Psoas muscle (tissue), 8 donors: ENCODE measurements at places on chromosomes 16 and 17.

- no peak for DNase-seq
These were observed 388 bp downstream of the OXLD1 start for GRCh38 chr17:81666092-81666341.

DNA sequence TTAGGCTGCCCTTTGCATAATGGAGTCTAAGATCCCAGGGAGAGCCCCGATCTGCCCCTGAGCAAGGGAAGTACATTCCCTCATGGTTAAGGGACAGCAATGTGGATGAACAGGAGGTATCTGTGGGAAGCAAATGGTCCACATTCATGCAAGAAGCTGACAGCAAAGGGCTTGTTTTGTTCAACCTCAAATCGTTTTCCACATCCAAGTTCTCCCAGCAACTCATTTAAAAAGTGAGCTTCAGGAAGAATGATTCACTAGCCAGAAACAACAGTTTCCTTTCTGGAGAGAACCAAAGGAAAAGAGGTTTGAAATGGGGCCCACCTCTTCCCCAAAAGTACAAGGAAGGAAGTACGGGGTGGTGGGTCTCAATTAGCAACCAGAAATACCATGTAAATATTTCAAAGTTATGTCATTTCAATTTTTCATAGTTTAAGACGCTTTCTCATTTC lies 9.4 kb downstream of the HSPB9 start:
- DNase-seq: no peak

GRCh38 chr16:85077576-85078125 lies 34.6 kb downstream of the CIBAR2 start:
- no peak for DNase-seq

- no peak for DNase-seq
These were observed 7.7 kb upstream of the CIBAR2 start for GRCh38 chr16:85120006-85120340.

DNA sequence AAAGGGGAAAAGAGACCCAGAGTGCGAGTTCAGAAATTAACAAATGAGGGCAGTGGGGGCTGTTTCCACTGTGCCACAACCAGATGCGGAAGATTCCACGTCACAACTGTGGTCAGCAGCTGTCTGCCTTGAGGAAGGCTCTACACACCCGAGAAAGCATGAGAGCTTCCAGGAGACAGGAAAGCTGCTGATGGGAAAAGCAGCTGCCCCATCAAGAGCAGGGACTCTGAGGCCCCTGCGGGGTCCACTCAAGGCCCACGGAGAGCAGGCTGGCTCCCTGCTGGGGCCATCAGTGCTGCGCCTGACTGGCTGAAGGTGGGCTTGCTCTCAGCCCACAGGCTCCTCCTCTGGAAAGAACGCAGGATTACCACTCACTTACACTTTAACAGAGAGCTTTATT lies 14.8 kb upstream of the TRAP1 start:
- DNase-seq: no peak

GRCh38 chr17:17902376-17902775 lies 65.6 kb upstream of the SREBF1 start:
- no peak for DNase-seq

DNA sequence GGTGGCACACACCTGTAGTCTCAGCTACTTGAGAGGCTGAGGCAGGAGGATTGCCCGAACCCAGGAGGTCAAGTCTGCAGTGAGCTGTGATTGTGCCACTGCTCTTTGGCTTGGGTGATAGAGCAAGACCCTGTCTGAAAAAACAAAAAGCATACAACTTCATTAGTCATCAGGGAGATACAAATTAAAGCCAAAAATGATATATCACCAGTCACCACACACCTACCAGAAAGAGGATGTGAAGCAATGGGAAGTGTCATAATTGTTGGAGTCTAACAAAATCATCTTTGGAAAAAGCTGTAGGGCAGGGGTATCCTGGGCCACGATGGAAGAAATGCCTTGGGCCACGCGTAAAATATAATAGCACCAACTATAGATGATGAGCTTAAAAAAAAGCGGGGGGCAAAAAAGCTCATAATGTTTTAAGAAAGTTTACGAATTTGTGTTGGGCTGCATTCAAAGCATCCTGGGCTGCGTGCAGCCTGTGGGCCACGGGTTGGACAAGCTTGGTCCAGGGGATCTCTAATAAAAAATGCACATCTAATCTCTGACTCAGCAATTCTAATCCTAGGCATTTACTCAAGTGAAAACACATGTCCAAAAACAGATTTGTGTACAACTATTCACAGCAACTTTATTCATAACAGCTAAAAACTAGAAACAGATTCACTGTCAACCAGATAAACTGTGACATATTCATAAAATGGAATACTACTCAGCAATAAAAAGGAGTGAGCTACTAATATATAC lies 65.9 kb downstream of the HIC1 start:
- no peak for DNase-seq

DNA sequence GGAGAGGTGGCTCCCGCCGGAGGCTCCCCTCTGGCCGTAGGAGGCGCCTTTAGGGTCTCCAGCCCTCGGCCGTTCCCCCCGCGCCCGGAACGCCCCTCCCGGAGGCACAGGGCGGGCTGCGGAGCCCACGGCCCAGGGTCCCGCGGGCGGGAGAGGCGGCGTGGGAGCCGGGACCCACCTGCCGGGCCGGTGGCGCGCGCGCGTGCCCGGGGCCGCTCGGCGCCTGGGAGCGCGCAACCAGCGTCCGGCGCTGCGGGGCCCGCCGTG lies at the start of gene MIF4GD:
MIF4GD (minus strand) TSS at position 266 of the 267 bp plus-strand sequence. CDS start 1,036 bp downstream, outside the sequence.
- DNase-seq: no peak

- DNase-seq: no peak
These were observed 5.4 kb downstream of the VASN start for GRCh38 chr16:4376893-4377572.

DNA sequence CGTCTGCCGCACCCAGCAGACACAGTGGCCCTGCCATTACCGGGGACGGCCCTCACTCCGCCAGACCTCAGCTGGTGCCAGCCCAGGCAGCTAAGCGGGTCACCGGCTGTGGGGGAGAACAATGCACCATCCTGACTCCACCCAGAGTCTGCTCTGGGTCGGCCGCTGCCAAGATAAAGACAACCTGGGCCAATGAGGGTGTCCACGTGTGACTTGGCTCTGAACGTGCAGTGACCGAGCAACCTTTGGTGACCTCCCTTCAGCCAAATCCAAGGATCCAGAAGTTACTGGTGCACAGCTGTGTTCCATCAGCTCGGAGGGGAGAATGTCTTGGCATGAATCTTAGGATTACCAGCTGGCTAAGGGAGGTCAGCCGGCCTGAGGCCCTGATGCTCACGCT lies 155.9 kb downstream of the NTN1 start:
- peak; percentile 71 for DNase-seq

DNA sequence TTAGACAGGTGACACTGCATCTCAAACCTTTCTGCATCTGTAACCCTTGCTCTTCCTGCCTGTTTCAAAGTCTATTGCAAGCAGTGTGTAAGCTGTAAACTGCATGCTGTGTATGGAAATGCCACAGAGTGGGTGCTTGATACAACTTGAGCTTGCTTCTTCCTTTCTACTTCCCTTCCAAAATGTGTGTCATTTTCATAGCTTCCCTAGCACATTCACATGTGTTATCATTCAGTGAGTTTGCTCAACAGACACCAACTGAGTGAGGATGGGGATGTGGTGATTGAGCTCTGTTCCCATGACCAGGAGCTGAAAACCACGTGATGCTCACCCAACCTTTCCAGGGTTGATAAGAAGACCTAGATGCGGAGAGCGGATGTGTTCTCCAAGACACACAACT lies 111.1 kb downstream of the VAT1L start:
- DNase-seq: no peak

GRCh38 chr16:64762211-64762610 lies 359.7 kb downstream of the CDH11 start:
- DNase-seq: no peak

DNA sequence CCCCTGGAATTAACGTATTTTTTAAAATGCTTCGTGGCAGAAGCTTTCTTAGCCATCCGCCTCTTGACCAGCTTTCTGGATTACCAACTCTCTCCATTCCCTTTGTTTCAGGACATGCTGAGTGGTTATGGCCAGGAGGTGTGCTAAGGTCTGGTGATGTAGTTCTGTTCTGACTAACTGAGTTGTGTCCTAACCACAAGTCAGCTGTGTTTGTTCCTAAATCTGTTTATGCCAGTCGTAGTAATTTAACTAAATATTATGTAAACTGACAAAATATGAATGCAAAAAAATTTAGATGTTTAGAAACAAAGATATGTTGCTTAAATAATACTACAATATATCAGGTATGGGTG lies 61.6 kb downstream of the MRTFB start:
- no peak for DNase-seq

GRCh38 chr17:58956997-58957724 lies 149.5 kb downstream of the TRIM37 start:
- no peak for DNase-seq

DNA sequence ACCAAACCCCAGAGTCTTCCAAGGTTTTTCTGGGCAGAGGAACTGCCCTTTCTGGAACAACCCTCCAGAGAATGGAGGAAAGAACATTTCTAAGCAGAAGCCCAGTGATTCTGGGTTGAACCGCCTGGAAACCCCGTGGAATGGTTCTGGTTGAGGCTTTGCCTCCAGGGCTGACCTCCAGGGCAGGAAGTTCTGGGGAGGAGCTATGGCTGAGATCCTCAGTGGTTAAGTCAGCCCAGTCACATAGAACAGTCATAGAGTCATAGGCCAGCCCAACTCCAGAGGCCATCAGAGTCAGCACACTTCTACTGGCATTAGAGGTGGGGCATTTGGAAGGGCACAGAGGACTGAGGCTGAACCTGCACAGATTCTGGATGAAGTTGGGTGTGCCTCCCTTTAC lies 65.9 kb downstream of the SPACA3 start:
- no peak for DNase-seq

- no peak for DNase-seq
These were observed 32.2 kb downstream of the RCVRN start for GRCh38 chr17:9872852-9873251.

- no peak for DNase-seq
These were observed 62.4 kb upstream of the TBX2 start for GRCh38 chr17:61337290-61337689.

DNA sequence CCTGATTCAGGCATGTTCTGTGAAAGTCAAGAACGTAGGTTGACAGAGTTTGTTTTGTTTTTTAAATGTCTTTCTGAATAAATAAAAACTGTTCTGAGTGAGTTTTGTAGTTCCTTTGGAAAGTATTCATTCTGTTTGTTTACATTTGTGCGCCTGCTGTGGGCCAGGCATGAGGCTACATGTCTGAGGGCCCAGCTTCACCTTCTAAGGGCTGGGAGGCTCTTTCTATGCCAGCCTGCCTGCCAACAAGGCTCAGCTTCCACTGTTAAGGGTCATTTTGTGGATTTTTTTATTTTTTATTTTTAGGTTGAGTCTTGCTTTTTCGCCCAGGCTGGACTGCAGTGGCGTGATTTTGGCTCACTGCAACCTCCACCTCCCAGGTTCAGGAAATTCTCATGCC lies 6.1 kb downstream of the WWOX start:
- DNase-seq: no peak

GRCh38 chr17:39981207-39981741 lies 667 bp downstream of the PSMD3 start:
- no peak for DNase-seq

- DNase-seq: no peak
These were observed 32.6 kb upstream of the PIRT start for GRCh38 chr17:10870336-10871050.
